ENCODE measurements at places on chromosomes 4 and X.

DNA sequence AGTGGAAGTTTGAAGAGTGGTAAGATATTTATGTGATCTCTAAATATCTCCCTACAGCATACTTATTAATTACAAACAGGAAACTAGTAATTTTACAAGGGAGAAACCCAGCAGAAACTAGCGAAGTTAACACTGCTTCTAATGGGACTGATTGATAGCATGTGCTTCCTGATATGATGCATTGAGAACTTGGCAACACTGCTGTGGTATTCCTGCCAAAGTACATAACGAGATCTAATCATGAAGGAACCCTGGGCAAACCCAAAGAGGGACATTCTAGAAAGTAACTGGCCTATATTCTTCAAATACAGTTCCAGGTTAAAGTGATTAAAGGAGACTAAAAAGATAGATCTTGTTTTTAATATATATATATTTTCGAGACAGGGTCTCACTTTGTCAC lies 4.6 kb upstream of the GPR34 start:
- no peak for DNase-seq

- DNase-seq = peak; percentile 44
Observed at GRCh38 chr4:186067757-186068385, 1.1 kb upstream of the TLR3 start.

GRCh38 chr4:92969650-92970379 lies 666.0 kb downstream of the GRID2 start:
- no peak for DNase-seq

DNA sequence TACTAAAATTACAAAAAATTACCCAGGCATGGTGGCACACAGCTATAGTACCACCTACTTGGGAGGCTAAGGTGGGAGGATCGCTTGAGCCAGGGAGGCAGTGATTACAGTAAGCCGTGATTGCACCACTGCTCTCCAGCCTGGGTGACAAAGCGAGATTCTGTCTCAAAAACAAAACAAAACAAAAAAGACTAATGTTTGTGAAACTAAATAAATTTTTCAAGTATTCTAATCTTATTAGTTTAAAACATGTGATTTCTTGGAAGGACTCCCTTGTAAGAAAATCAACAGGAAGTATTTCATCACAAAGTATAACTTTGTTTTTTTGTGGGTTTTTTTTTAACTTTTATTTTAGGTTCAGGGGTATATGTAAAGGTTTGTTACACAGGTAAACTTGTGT lies 89.6 kb downstream of the EGF start:
- no peak for DNase-seq

GRCh38 chr4:20084488-20084887 lies 167.2 kb upstream of the SLIT2 start:
- no peak for DNase-seq

GRCh38 chr4:173857828-173858227 lies 327.8 kb upstream of the HAND2 start:
- DNase-seq = no peak

DNA sequence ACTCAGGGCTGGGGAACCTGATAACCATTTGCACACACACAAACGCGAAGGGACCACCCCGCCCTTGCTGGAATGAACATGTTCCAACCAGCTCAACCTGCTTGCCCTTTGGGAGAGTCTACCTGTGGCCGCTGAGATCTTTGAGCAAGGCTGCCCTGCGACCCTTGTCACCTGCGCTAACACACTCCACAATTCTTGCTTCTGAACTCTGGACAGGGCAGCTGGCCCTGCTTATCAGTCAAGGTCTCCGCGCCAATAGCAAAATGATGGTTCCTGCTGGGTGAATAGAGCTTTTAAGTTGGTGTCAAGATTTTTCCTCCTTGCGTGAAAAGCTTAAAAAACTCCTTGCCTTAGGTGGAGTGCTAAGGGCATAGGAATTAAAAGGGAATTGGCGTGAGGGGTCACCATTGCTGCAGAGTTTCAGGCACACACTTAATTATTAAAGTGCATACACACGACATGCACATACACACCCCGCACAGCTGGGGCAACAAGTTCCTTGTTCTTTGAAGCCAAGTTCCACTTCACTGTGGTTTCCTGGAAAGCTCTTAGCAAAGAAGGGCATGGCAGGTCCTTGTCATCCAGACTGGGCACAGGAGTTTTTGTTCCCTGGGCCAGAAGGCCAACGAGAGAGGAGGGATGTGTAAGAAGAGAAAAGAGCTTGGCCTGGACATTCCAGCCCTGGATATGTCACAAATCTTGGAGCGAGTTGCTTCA lies 207.7 kb downstream of the STIM2 start:
- no peak for DNase-seq

- no peak for DNase-seq
Observed at GRCh38 chrX:39431893-39432292, 630.6 kb downstream of the MID1IP1 start.

DNA sequence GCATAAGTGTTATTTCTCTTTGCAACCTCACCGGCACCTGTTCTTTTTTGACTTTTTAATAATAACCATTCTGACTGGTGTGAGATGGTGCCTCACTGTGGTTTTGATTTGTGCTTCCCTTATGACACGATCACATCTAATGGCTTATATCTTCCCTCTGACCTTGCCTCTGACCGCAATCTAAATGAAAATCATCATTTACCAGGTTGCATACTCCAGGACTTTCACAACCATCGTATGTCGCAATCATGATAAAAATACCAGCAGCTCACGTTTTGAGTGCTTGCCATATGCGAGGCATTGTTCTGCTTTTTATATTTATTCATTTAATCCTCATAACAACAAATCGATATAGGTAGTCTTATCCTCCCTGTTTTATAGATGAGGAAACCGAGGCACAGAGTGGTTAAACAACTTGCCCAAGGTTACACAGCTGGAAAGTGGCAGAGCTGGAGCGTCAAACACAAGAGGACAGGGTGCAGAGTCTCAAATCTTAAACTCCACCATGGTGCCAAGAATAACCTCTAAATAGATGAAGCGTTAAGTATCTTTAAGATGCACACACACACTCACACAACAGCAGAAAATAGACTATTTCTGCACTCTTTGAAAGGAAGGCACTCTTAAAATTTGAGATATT lies 102.2 kb downstream of the SEL1L3 start:
- no peak for DNase-seq

GRCh38 chr4:72842323-72842722 lies 227.2 kb downstream of the COX18 start:
- DNase-seq = no peak

- peak; percentile 66 for DNase-seq
Observed at GRCh38 chr4:151801547-151802516, 41.0 kb upstream of the GATB start.

- DNase-seq = peak; percentile 10
Observed at GRCh38 chr4:1058198-1058996, 47.0 kb downstream of the FGFRL1 start.

GRCh38 chr4:137638934-137639333 lies 106.6 kb upstream of the PCDH18 start:
- no peak for DNase-seq

DNA sequence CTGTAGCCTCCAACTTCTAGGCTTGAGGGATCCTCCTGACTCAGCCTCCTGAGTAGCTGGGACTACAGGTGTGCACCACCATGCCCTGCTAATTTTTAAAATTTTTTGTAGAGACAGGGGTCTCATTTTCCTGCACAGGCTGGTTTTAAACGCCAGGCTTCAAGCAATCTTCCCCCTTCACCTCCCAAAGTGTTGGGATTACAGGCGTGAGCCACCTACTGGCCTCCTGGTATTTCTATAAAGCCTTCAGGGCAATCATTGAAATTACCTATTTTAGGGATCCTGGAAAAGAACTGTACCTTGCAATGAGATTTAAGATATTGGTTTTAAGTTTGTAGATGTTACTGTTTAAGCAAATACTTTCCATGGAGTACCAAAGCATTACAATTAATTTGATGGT lies 13.5 kb upstream of the PLS3 start:
- DNase-seq = no peak

DNA sequence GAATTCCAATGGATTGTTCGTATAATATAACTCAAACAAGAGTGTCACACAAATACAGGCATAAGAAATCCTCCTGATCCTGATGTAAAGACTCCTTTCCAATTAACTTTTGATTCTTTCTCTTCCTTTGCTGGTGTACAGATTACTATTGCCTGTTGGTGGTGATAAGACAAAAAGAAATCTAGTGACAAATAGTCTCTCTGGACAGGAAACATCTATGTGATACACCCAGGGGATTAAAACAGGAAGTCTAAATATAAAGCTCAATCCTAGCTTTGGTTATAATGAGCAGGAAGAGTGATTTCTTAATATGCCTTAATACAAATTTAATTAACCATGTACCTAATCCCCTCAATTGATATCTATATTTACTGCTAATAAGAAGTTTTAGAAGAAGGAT lies 45.1 kb downstream of the ARHGEF6 start:
- no peak for DNase-seq

DNA sequence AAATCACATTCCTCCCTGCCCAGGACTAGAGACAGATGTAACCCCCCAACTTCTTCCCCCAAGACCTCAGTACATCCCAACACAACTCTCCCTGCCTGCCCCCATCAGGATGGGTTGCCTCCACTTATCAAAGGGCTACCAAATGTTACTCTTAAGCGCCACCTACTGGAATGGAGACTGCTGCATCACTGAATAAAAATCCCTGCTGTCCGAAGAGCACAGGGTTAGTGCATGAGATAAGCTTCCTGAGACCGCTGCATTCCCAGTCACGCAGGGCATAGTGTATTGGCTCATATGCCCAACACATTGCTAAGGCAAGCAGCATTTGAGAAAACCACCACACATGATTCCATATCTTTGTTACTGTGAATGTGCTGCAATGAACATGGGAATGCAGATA lies 544.5 kb downstream of the PPP4R3C start:
- no peak for DNase-seq

DNA sequence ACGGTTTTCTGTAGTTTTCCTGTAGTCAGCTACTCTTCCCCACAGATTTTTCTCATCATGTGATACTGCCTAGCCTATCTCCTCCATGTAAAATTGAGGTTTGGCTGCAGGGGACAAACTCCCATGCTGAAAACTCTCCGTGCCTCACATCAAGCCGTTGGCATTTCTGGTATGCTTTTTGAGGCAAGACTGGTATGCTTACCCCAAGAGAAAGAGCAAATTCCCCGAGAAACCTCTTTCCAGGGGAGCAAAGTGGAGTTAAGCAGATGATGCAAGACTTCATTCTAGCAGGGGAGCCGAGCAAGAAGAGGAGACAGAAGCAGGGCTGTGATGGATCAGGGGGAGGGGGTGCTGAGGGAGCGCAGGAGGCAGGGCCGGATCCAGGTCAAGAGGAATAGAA lies 4.8 kb downstream of the SOWAHD start:
- DNase-seq = no peak

- no peak for DNase-seq
Observed at GRCh38 chrX:133215747-133216146, 2.4 kb downstream of the TFDP3 start.

GRCh38 chrX:75230296-75230695 lies 43.6 kb upstream of the UPRT start:
- DNase-seq = no peak

DNA sequence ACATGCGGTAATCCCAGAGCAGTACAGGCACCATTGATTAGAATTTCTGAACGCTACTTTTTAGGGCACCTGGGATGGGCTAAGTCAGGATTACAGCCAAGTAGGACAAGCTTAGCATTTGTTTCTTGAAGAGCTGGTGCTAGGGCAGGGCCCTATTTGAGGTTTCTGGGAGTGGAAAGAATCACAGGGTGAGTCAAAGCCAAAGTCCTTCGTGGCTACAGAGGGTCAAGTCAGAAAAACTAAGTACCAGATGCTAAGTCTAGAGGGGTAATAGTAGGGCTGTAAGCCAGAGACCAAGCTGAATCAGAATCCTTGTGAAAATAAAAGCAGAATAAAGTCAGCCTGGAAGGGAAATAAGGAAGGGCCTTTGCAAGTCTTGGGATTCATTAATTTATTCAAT lies 448.6 kb downstream of the ZIC3 start:
- no peak for DNase-seq

GRCh38 chrX:123830309-123830708 lies 29.5 kb upstream of the XIAP start:
- no peak for DNase-seq

- no peak for DNase-seq
Observed at GRCh38 chr4:26819478-26820095, 41.1 kb upstream of the STIM2 start.

GRCh38 chrX:11888421-11888820 lies 130.4 kb downstream of the MSL3 start:
- DNase-seq = no peak

GRCh38 chrX:19772096-19772821 lies 115.1 kb downstream of the SH3KBP1 start:
- no peak for DNase-seq

DNA sequence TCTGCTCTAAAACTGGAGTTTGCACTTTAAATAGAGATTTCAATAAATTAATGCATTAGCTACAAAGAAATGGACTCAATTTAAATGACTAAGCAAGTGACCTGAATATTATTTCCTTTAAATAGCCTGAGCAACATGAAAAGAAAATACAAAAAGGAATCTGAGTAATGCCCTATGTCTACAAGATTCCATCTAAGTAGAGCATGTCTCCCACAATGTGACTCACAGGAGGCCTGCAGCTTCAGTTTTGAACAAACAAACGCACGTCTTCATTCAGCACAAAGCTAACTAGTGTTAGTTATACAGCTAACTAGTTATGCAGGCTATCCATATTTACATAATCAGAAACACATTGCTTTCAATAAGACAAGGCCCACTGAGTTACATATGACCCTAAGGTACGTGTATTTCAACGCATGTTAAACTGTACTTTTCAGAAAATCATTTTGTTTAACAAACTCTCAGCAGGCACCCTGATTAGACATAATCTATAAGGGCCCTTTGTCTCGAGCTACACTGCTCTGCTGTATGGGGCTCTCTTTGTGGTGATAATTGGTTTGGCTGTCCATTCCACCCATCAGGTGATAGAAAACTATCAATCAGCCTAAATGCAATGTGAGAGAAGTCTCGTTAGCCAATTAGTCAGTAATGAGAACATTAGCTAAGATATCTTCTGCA lies 116.5 kb downstream of the MAML3 start:
- DNase-seq = no peak

DNA sequence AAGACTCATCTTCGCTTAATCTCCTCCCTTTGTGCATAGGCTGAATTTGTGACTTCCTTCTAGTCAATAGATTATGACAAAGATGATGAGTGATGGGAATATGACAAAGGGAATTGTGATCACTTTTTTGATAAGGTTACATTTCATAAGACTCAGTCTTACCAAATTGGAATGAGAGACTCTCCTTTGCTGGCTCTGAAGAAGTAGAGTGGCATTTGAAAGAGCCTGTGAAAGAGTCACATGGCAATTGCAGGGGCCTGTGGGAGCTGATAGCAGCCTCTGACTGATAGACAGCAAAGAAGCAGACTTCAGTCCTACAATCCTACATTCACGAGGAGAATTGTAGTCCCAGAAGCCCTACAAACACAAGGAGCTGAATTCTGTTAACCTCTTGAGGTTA lies 44.9 kb upstream of the ADAMTS3 start:
- no peak for DNase-seq

Measured in activated naive CD4-positive, alpha-beta T cell treated with anti-CD3 and anti-CD28 coated beads, Interleukin-2, amount 10 ng/mL, durations not matched to agents 7 days and 5 days (primary cell).